CD4-positive, alpha-beta T cell treated with Interleukin-15 for 1 hour (primary cell): ENCODE measurements at places on chromosomes 6 and 20.

DNA sequence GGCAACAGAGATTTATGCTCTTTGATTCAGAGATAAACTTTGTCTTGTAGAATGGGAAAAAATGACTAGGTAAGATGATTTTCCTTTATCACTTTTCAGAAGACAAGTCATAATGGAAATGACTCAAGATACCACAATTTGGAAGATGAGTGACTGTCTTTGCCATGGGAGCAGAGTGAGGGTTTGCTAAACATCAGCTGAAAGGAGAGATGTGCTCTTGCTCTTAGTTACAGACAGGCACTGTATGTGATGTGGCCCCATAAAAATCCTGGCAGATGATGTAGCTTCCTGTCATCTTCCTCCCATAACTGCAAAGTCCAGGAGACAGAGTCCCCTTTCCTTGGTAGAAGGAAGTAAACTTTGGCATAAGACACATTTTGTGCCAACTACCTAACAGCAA is 47.6 kb downstream of the BACH2 start:
- no peak for DNase-seq

DNA sequence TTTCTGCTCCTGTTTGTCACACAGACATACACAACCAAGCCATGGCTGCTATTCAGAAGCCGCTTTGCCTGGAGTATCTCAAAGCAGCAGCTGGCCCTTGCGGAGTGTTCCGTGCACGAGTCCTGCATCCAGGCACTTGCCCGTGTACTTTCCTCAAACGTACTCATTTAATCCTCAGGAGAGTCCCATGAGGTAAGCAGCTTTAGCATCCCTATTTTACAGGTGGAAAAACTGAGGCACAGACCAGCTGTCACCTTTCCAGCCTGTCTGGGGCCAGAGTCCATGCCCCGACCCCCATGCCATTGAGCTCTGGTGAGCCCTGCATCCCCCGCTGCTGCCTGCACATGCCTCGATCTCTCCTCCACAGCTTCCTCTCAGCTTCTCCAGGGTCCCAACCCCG is 130.0 kb downstream of the ERMARD start:
- no peak for DNase-seq

DNA sequence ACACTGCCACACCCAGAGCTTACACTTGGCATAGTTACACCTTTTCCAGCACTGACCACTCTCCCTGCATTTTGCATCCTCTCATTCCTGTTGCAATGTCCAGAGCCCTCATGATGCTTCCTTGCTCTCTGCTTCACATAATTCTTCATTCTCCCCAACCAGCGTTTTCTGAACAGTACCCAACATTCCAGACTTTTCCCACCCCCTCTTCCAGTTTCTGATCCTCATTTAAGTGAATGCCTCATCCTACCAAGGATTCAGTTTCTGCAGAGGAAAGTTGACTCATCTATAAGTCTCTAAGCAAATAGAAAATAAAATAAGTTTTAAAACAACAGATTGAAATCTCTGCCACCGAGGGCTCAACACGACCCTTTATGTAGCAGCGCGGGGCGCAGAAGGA is 321.3 kb upstream of the TCF21 start:
- DNase-seq: no peak

- no peak for DNase-seq
These were observed 2.4 kb downstream of the FANCE start for GRCh38 chr6:35454391-35455110.

DNA sequence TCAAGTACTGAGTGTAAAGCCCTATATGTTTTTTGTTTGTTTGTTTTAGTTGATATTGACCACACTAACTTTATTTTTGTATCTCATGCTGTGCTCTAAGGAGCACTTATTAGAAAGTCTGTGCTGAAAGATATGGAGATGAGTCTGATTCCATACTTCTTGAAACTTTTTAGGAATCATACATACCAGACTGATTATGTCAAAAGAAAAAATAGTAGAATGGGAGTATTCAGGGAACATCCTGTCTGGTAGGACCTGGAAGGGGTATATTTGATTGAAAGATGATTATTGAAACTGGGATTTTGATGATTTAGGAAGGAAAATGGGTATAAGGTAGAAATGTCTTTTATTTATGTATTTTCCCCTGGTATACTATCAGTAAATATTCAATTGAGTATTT is 111.4 kb downstream of the QKI start:
- DNase-seq: no peak
